ENCODE measurements at places on chromosomes 11 and 22.

DNA sequence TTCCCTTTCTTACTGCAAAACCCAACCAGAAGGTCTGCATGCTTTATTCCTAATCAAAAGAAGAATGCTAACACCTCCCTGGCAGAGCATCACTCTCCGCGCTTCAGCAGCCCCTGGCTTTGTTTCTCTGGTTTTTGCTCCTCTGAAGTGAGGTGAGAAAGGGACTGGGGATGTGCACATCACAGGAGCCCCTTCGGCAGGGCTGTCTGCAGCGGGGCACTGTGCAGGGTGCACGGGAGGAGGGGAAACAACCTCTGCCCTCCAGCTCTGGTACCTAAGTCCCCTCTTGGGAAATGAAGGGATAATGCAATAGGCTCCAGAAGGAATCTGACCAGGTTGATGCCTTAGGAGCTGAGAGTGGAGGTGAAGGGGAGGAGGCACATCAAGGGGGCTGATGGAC is 312.7 kb downstream of the NTM start:
- no peak for DNase-seq

DNA sequence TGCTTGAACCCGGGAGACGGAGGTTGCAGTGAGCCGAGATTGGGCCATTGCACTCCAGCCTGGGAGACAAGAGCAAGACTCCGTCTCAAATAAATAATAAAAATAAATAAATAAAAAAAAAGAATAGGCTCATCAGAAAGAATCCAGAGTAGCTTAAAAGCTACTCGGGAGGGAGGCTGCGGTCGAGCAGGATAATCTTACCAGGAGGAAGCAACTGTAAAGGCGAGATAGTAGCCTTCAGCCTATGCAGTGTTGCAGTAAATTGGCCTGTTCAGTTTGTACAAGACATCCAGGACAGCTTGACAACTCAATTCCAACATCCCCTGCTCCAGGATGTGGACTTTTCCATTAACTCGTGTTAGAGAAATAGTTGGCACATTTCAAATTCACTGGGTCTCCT is 1164.7 kb downstream of the LRRC4C start:
- no peak for DNase-seq

- DNase-seq = no peak
Measured at GRCh38 chr11:61080526-61080925, 21.8 kb upstream of the CD5 start.

DNA sequence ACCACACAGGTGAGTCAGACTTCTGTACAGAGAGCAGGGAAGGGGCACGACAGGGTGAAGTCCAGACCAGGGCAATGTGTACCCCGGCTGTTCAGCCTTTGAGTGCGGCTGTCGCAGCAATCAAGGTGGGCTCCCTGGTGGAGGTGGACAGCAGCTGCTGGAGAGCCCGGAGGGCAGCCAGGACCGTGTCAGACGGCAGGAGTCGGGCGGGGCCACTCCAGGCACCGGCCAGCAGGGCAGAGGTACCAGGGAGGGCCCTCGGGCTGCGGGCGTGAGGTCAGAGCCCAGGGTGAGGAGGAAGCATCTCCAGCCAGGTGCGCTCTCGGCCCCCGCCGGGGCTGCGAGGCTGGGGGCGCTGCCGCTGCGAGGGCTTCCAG is 802 bp upstream of the PIM3 start:
- DNase-seq = peak; percentile 67

All from H54 (cell line).